ENCODE measurements at places on chromosomes 7 and 10.
A peak's percentile ranks its signal among the peaks of the same experiment; 100 is the strongest.

DNA sequence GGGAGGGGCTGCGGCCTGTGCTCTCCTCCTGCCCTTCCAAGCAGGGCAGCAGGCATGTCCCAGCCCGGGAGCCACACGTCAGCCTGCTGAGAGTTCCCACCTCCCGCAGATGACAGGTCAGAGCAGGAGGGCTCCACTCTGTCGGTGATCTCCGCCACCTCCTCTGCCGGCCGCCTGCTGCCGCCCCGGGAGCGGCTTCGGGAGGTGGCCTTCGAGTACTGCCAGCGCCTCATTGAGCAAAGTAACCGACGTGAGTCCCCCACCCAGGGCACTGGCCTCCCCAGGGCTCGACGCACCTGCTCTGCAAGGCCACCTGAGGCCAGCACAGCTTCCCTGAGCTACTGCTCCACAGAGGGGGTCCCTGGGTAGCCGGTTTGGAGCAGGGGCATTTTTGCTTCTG lies 9.4 kb downstream of the AP5Z1 start:
- DNase-seq: no peak

DNA sequence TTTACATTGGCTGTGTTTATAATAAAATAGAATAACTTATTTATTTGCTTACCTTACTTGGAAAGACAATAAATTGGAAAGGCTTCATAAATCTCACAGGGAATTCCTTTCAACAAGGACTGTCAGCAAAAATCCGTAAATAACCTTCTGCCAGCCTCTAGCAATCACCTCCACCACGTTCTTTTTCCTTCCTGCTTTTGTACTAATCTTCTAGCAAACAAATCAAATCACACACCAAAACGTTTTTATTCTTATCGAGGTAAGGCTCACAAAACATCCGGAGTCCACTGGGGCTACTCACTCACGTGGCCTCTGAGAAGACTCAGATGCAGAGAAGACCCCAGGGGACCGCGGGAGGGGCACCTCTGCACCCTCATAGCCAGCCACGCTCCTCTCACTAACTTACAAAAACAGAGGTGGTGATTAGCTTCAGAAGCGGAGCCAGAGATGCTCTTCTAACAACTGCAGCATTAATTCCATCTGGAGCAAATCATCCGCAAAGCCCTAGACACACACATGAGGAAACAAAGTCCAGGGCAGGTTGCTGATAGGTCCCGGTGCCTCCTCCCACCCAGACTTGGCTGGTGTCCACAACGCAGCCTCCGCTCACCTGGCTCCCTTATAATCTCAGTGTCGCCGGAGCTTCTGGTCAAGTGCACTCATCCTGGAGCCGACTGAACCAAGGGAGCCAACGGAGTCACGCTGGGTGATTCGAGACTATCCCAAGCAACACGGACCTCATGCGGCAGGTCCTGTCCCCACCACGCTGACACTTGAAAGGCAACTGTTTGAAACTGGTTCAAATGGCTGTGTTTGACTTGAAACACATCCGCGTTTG lies 22.5 kb downstream of the CTBP2 start:
- no peak for DNase-seq

DNA sequence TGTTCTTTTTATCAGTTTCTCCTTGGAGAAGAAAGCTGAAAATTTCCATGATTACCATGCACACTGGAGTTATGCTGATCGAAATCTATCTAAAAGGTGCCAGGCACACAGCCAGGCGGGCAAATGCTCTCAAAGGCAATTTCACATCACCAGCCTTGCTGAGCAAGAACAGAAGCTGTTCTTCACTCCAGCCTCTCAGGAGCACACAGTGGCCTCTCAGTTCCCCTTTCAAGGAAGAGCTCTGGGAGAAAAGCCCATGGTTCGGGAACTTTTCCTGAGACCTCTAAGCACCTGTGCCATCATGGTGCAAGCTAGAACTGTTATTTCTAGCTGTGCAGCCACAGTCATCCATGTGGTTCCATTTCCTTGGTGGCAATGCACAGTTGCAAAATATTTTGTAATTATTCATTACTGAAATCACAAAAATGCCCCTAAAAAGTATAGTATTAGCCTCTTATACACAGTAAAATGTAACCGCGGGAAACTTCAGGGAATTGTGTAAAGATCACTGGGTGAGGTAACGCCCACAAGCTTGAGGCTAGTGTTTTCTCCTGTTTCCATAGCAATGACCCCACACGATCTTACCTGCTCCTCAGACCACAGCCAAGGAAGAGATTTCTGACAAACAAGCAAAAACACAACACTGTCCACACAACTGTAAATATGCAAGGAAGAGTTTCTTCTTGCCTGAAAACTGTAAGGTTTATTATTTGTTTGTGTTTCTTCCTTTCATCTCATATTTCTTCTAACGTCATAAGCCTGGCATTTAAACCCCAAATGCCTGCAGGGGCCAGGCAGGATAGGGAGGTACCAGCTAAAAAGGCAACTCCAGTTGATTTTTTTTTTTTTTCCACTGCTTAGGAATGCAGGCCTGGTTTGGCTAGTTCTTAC lies 121.2 kb downstream of the FAM107B start:
- no peak for DNase-seq

GRCh38 chr7:51081270-51081890 lies 235.2 kb downstream of the COBL start:
- DNase-seq: no peak

GRCh38 chr10:15084502-15084922 lies 4.1 kb downstream of the ACBD7 start:
- no peak for DNase-seq

- DNase-seq: no peak
Observed at GRCh38 chr10:125661941-125662515, 20.9 kb downstream of the TEX36 start.

GRCh38 chr10:22475651-22476600 lies 130.6 kb downstream of the SPAG6 start:
- peak; percentile 52 for DNase-seq

DNA sequence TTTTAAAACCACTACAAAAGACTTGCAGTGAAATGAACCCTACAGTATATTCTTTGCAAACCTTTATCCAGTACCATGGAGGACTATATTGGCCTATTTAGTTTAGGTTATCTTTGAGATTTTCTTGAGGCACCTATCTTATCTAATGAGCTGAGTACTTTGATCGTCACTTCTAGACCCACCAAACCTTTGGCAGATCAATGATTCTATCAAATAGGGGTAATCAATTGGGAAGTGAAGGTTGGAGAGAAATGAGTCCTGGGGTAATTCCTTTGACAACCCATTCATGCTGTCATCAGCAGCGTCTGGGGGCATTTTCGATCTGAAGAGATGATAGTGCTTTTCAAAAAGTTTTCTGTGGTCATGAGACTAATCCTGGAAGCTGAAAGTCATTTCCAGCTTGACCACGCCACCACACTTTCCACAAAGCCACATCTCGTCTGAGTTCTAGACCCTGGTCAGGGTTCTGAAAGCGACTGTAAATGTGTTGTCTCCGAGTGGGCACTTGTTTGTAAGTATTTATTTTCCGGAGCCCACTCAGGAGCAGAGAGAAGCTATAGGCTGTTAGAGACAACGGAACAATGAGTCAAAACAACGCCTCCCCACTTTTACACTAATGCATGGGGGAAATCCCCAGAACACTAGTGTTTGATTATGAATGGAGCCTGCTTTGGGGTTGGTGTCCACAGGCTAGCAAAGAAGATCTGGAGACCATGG lies 4.8 kb downstream of the EGR2 start:
- DNase-seq: peak; percentile 93

GRCh38 chr7:139114018-139114417 lies 4.5 kb upstream of the ZC3HAV1 start:
- DNase-seq: no peak

- DNase-seq: peak; percentile 71
Observed at GRCh38 chr10:24465891-24466818, 257.2 kb downstream of the KIAA1217 start.

DNA sequence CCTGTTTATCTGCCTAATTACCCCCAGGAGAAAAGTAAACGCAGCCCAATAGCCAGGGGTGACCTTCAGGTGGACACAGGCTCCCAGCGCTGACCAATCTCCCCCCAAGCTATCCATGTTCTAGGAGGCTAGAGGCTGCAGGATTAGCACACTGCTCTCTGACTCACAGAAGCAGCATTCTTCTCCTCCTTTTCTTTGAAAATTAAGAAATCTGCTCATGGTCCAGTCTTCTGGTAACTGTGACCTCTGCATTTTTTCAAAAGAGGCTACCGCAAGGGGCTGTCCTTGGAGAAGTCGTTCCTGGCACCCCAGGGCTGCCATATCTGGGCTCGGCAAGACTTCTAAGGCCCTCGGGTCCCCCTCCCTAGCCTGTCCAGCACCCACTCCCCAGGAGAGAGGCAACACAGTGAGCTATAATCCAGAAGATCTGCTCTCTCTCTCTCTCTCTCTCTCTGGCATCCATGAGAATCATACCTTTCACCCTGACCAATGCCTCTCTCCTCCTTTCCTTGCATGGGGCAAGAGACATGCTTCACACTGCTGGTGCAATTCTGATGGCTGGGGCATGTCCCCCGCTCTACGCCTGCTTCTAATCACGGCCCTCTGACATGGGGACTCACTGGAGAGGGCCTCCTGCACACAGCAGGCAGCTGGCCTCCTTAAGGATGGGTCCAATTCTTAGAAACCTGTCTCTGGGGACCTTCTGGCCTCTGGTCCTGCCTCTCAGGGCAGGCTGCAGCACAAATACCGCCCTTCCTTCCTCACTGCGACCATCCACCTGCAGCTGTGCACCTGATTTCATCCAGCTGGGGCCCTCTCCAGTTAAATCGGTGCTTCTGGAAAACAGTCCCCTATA lies 27.3 kb downstream of the ANXA11 start:
- DNase-seq: no peak

DNA sequence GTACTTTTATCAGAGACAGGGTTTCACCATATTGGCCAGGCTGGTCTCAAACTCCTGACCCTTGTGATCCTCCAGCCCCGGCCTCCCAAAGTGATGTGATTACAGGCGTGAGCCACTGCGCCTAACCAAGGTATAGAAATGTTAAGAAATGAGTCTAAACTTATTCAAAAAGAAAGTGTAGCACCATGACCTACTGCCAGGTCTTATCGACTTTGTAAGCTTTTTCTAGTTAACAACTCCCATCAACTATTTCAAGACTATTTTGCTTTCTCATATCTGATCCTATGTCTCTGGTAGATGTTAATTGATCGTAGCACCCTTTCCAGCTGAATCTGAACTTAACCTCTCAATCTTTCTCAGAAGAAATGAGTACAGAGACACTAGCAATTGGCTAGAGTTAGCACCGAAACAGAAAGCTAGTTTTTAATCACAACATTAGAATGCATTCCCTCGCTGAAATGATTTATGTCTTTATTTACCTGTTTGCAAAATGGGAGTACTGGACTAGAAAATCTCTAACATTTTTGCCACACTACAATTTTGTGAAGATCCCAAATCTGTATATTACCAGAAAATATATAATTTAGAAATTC lies 114.0 kb upstream of the HGF start:
- no peak for DNase-seq

DNA sequence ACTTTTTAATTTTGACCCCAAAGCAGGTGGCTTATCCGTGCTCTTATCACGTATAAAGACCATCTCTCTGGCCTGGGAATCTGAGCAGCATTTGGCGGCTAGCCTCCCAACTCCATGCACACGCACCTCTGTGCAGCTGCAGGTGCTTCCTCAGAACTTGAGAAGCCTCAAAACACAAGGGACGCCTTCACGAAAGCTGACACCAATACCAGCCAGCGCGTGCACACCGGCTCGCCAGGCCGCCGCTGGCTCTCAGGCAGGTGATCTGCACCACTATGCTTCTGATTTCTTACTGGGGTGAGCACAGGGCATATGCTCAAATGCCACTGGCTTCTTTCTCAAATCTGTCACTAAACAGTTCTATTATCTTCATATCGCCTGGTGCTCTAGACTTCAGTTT lies 145.0 kb downstream of the PARD3 start:
- DNase-seq: no peak

DNA sequence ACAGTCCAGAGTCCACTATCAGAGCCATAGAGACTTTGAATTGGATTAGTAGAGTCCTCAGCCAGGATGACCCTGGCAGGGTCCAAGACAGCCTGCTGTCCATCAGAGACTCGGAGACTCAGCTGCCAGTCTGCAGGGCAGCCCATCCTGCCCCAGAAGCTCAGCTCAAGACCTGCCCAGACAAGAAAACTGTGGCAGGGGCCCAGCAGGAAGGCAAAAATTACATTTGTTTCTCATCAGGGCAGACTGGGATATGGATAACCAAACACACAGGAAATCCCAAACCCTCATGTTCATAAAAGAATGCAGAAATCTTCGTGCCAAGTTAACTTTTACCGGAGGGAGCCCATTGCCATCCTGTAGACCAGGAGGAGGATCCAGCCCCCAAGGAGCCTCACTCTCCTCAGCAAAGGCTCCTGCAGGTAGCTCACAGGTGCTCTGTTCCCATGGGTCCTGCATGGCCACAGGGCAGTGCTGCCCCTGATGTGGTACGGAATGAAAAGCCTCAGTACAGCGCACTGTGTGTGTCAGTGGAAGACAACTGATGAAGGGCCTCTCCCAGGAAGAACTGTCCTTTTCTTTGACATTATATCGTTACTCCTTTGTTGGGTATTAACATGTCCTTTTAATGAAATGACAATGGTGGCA lies 222.2 kb downstream of the KCNMA1 start:
- no peak for DNase-seq

- no peak for DNase-seq
Observed at GRCh38 chr7:19099924-19100323, 17.5 kb downstream of the TWIST1 start.

DNA sequence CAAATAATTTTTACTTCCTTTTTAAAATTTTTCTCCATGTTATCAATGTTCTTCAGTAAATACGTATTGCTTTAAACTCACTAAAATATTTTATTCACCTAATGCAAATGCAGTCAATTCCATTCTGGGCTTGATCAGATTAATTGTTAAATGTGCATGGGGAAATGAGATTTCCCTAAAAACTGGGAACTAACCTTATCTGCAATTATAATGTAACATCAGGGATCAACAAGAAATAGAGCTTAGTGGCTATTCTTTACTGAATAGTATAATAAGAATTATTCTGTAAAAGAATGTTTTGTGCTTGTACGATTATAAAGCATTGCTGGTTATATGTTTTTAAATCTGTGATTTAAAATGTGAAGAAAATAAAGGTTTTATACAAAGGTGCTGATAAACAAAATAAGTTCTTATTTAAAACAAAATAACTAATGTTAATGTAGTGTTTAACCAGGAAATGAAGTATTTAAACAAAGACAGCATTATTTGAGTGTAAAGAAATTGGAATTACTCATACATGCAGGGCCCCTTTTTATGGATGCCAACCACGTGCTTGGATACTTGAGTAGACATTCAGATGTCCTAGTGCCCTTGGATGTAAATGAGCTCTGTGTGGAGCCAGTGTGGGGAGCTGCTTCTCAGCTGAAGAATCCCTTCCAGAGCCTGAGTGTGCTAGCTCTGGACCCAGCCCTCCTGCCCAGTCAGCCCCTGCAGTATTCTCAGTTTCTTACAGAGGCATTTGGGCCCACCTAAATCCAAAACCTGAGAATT lies 84.2 kb downstream of the REEP3 start:
- DNase-seq: no peak

DNA sequence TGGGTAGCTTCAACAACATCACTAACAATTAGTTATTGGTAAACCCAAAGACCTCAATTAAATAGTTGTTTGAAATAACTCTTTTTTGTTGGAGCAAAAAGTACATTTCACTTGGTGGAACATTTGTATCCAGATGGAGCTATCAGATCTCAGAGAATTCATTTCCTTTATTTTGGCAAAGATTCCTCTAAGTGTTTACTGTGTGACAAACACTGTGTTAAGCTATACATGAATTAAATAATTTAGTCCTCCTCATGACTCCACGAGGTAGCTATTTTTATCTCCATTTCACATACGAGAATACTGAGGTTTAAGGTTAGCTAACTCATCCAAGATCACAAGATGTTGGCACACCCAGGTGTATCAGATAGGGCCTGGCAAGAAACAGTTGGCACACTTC lies 104.0 kb upstream of the IMMP2L start:
- no peak for DNase-seq

All from activated CD8-positive, alpha-beta memory T cell treated with anti-CD3 and anti-CD28 coated beads, Interleukin-2, amount 10 ng/mL, durations not matched to agents 7 days and 5 days (primary cell).